ENCODE measurements at places on chromosomes 4 and X.

- no peak for DNase-seq
These were observed 36.1 kb downstream of the NBDY start for GRCh38 chrX:56764975-56765791.

DNA sequence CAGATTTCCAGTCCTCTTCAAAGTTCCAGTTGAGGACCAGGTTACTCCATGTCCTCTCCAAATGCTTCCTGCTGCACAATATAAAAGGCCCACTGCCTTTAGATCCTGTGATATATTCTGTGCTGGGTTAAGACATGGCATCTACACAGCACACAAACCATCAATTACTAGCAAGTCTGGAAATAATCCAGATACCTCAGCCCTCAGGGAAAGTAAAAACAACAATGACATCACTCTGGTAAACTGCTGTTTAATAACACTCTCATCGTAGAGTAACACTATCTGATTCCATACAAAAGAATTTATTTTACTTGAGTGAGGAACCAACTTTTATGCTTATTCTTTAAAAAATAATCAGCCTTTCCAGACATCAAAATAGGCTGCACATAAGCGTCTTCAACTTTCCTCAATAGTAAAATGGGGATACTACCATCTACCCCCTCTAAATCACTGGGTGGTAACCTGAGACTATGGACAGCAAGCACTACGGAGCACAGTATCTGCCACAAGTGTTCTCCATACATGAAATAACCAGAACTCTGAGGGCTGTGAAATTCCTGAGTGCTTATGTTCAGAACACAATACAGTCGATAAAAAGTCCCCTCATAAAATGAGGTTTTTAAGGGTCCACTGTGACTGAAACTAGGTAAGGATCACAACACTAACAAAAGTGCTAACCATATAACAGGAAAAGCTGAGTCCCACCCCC, 53.4 kb downstream of the ABCG2 start:
- no peak for DNase-seq

DNA sequence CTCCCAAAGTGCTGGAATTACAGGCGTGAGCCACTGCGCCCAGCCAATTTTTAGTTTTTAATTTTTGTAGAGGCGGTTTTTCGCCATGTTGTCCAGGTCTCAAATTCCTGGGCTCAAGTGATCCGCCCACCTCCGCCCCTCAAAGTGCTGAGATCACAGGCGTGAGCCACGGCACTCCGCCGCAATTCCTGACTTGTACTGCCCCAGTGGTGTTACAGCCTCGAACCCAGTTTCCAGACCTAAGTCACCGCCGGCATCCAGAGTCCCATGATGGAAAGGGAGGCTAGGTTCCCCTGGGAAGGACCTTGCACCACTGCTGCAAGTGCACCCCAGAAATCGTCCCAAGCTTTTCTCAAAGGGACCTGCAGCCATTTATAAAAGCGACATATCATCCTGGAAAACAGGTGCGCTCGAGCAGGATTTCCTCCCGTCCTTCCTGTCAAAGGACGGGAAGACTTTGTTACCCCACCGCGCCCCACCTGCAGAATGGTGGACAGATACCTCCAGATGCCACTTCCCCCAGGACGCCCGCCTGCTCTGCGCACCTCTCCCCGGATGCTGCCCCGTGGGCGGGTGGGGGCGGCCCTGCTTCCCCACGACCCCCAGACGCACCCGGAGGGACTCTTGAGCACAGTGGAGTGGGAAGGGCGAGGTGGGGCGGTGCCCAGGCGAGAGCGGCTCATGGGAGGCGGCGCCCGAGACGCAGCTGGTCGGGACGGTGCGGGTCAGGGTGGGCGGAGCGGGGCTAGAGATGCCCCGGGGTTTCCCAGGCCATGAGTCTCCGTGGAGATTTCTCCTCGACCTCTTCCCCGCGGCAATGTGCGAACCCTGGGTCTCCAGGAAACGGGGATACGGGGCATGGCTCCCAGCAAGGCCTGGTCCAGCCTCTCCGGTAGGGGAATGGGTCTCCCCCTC, 947 bp upstream of the RPL10 start:
- peak; percentile 83 for DNase-seq

DNA sequence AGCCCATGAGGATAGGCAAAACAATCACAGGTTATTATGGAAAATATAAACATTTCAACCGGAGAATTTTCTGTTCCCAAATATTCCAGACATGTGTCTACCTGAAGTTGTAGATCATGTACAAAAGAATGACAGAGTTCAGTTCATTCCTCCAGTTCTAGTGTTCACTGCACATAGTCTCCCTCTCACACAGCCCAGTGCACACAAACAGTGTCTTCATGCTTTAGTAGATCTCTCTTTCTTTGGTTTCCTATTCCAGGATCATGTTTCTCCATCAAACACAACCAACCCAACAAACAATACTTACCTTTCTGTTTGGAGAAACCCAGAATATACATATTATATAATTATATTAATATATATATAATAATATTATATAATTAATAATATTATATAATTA, 671.9 kb downstream of the TRIML1 start:
- no peak for DNase-seq

DNA sequence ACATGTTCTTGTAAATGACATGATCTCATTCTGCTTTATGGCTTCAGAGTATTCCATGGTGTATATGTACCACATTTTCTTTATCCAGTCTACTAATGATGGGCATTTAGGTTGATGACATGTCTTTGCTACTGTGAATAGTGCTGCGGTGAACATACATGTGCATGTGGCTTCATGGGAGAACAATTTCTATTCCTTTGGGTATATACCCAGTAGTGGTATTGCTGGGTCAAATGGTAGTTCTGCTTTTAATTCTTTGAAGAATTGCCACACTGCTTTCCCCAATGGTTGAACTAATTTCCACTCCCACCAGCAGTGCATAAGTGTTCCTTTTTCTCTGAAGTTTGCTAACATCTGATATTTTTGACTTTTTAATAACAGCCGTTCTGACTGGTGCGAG, 1080.3 kb downstream of the CCSER1 start:
- no peak for DNase-seq

- peak; percentile 53 for DNase-seq
These were observed 35.3 kb downstream of the NBDY start for GRCh38 chrX:56764153-56764974.

GRCh38 chr4:173381610-173382009, 10.9 kb downstream of the SAP30 start:
- DNase-seq, result no peak

DNA sequence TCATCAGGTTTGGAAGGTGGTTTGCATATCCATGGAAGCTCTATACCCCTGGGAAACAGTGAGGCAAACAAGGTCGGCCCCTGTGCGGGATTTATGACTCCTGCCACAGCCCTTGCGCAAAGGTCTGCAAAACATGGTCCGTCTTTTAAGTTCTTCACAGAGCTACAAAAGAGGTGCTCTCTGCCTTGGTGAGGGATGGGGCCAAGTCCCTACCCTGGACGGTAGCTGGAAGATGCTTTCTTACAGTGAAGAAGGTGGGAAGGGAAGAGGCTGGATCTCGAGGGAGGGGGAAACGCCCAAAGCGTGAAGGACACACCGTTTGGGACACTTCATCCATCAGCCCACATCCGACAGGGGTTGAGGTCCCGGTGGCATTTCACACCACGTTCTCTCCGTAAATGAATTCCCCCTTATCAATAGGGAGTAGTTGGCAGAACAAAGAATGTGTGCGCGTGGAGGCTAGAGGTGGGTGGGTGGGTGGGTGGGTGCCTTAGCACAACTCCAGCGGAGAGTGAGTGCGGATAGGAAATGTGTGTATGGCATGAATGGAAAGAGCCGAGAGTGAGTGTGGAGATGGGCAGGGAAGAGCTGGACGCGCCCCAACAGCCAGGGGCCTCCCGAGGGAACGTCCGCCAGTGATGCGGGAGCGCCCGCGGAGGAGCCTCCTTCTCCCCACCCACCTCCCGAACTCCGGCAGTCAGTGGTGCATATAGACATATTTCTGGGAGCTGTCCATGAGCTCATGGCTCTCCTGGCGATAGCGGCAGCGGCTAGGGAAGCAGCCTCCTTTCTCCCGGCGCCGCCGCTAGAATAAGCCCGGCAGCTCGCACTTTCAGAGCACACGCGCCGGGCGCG, 68.3 kb downstream of the LARP7 start:
- DNase-seq, result peak; percentile 62

GRCh38 chr4:76016393-76016792, 6.9 kb downstream of the CXCL10 start:
- DNase-seq, result no peak
